Thoracic aorta endothelial cell (primary cell): ENCODE measurements at places on chromosomes 12 and 14. TPM values are rescaled to one million over a fixed set of nuclear protein-coding genes. Genes with fewer than 3 reads are reported as not detected.

ART4 gene
- total RNA-seq: 7.0 and 28.2 TPM in 2 replicates

MGP gene
- 76.1 and 104 TPM in 2 replicates for total RNA-seq

LRP1-AS gene
- not detected in 2 replicates for total RNA-seq

SPIC gene
- not detected in 2 replicates for total RNA-seq

LRIG3 gene
- total RNA-seq: 94.5 and 164 TPM in 2 replicates

DAO gene
- total RNA-seq: not detected in 2 replicates

LIN7A gene
- 0.36 TPM in 1 of 2 replicates, not detected in the other for total RNA-seq

VCPKMT gene
- 7.0 and 7.6 TPM in 2 replicates for total RNA-seq

PHC1 gene
- total RNA-seq: 17.3 and 25.2 TPM in 2 replicates

SAMD15 gene
- 1.7 and 2.4 TPM in 2 replicates for total RNA-seq

CAPZA3 gene
- total RNA-seq: not detected in 2 replicates

CLEC2A gene
- not detected in 2 replicates for total RNA-seq

BCL11B gene
- total RNA-seq: under 0.01 and 0.27 TPM in 2 replicates

CCDC196 gene
- not detected in 2 replicates for total RNA-seq

CMA1 gene
- not detected in 2 replicates for total RNA-seq

AKAP6 gene
- total RNA-seq: 0.43 and 0.53 TPM in 2 replicates

GUCY2C gene
- not detected in 2 replicates for total RNA-seq
